ENCODE measurements at places on chromosomes 13 and 19.

GRCh38 chr13:95787356-95788099 lies 110.6 kb downstream of the DNAJC3 start:
- DNase-seq, result no peak

DNA sequence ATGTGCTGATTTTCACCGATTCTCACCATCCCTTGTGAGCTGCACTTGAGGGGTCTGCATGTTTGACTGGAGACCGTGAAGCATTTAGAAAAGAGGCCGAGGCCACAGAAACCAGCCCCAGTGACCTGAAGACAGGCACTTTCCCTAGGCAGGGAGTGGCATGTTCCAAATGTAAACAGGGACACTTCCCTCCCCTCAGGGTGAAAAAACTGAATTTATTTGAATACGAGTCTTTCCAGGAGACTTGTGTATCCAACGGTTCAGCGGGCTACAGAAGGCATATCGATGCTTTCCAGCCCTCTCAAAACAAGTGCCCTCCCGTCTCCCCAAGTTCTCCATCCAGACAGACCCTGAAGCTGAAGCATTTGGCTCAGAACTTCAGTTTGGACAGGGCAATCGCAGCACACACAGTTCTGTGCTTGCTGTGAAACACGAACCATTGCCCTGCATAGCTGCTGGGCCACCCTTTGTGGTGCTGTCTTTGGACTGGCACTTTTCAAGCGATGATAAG lies 106.1 kb downstream of the ZIC5 start:
- DNase-seq, result no peak

- DNase-seq, result no peak
Observed at GRCh38 chr13:90049989-90050671, 1297.4 kb upstream of the MIR17HG start.

DNA sequence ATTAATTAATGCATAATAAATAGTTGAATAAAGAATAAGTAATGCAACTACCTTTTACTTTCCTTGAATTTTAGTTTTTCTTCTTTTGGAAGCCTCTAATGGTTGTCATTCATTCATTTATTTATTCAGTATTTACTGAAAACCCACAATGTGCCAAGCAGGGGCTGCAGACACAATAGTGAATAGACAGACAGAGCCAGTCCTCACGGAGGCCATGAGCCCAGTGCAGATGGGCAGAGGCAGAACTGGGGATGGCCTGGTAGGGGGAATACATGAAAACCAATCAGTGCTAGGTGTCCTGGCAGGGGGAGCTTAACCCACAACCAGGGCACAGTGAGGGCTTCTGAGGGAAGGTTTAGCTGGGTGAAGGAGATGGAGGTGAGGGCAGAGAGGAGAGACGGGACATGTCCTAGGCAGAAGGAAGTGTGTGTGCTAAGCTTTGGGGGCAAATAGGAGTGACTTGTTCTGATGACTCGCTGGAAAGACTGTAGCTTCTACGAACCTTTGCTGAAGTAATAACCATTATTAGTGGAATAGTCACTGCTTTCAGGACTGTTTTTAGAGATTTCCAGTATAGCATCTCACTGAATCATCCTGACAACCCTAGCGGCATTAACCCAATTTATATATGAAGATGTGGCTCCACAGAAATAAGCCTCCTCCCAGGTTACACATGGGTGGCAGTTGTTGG lies 55.9 kb downstream of the ERCC5 start:
- no peak for DNase-seq

DNA sequence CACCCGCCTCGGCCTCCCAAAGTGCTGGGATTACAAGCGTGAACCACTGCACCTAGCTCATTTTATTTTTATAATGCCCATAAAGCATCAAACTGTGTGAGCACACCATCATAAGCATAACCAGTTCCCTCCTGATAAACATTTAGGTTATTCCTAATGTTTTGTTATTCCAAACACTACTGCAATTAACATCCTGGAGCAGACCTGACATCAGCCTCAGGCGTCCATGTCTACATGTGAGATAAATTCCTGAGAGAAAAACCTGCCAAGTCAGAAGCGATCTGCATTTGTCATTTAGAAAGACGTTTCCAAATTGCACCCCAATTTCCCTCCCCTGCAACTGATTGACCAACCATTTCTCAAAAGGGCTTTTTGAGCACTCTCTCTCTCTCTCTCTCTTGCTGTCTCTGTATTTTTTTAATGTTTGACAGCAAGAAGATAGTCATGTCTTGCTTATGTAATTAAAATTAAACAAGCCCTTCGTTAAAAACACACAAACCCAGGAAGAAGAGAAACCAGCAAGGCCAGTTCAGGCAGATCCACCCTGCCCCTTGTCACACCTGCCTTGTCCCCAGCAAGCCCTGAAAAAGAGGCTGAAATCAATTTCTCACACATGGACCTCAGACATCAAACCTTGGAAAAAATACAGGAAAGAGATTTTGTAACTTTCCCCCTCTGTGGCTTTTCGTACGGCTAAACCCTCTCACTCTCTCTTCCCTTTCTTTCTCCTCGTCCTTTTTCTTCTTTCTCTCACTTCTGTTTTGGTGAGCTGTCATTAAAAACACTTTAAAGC lies 9.9 kb downstream of the LYPD3 start:
- no peak for DNase-seq

GRCh38 chr19:51251468-51251820 lies 564 bp downstream of the SIGLECL1 start:
- no peak for DNase-seq

GRCh38 chr13:106042996-106043581 lies 492.4 kb downstream of the EFNB2 start:
- no peak for DNase-seq
